ENCODE measurements at places on chromosomes 3 and 15.

- DNase-seq, result no peak
Measured at GRCh38 chr15:69562564-69562963, 109.9 kb downstream of the RPLP1 start.

DNA sequence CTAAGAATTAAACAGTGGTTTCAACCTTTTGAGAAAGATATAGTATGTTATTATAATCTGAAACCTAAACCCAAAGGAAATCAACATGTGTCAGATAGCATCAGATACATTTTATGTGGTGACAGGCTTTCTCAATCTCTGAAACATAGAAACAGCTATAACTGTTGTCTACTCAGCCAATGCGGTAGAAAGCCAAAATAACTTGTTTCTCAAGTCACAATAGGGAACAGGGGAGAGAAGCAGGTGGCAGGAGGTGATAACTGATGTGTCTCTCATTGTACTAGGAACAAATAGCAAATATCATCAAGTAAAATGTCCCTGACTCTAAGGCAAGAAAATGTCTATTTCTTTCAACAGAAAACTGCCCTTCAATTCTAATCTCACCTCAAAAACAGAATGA is 38.6 kb downstream of the DENND6A start:
- no peak for DNase-seq

DNA sequence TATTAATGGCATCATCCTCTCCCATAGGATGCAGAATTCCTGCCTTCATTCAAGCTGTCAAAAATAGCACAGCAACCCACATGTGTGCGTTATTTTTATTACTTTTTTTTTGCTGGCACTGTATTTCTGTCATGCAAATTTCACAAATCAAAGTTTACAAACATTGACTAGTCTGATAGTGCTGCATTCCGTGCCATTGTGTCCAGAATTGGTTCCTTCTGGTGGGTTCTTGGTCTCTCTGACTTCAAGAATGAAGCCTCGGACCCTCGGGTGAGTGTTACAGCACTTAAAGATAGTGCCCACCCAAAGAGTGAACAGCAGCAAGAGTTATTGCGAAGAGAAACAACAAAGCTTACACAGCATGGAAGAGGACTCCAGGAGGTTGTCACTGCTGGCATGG is 490.2 kb downstream of the GABRG3 start:
- DNase-seq, result no peak

GRCh38 chr3:59327376-59327808 is 277.6 kb upstream of the CFAP20DC start:
- no peak for DNase-seq

DNA sequence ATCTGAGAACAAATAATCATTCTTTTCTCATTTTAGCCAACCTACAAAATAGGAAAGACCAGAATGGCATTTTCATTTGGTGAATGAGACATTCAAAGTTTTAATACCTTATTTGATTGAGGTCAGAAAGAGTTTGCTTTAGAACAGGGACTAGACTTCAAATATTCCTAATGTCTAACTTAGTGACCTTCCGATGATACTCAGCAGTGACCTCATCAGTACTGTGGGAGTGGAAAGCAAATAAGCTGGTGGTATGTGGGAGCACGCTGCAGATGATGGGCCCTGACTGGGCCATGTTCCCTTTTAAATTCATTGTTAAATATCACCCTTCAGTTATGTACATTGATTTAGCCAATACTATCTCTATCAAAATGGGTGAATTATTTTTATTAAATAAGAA is 223.3 kb downstream of the P3H2 start:
- no peak for DNase-seq

DNA sequence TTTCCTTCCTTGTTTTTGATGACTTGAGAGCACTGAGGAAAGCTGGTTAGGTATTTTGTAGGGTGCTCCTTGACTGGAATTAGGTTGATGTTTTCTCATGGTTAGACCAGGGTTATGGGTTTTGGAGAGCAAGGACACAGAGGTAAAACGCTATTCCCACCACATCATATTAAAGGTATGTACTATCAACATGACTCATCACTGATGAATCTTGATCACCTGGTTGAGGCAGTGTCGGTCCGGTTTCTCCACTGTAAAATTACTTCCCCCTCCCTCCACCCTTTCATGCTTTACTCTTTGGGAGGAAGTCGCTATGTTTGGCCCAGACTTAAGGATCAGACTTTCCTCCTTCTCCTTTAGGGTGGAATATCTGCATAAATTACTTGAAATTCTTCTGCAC is 201.6 kb downstream of the EDEM1 start:
- DNase-seq, result no peak

DNA sequence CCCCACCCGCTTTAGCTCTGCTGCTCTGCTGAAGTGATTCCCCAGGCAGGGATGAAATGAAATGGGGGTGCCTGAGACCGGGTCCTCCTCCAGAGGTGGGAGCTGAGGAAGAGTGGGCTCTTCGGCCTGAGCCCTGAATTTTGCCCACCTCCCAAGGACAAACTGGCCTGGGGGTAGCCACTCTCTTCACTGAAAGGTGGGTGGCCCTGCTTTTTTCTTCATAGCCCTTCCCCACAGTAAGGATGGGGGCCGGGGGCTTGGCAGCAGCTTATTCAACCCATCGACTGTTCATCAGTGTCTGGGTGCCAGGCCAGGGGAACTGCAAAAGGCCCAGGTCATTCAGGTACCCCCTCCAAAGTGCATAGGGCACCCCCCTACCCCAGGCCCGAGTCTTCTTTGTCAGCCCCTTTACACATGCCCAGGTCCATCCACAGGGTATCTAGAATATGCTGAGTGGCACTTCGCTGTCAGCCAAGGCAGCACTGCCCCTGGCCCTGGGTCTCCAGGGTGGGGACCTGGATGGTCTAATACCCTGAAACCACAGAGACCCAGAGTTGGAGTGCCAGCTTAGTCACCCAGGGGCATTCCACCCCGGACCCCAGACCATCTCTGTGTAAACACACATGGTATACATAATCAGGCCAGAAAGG is 7.9 kb downstream of the SCN5A start:
- no peak for DNase-seq

- DNase-seq, result no peak
Measured at GRCh38 chr15:86162641-86163040, 83.0 kb downstream of the AGBL1 start.

GRCh38 chr3:23325466-23326065 is 122.4 kb downstream of the UBE2E2 start:
- DNase-seq, result no peak

GRCh38 chr3:155917781-155918180 is 47.3 kb downstream of the GMPS start:
- DNase-seq, result no peak

DNA sequence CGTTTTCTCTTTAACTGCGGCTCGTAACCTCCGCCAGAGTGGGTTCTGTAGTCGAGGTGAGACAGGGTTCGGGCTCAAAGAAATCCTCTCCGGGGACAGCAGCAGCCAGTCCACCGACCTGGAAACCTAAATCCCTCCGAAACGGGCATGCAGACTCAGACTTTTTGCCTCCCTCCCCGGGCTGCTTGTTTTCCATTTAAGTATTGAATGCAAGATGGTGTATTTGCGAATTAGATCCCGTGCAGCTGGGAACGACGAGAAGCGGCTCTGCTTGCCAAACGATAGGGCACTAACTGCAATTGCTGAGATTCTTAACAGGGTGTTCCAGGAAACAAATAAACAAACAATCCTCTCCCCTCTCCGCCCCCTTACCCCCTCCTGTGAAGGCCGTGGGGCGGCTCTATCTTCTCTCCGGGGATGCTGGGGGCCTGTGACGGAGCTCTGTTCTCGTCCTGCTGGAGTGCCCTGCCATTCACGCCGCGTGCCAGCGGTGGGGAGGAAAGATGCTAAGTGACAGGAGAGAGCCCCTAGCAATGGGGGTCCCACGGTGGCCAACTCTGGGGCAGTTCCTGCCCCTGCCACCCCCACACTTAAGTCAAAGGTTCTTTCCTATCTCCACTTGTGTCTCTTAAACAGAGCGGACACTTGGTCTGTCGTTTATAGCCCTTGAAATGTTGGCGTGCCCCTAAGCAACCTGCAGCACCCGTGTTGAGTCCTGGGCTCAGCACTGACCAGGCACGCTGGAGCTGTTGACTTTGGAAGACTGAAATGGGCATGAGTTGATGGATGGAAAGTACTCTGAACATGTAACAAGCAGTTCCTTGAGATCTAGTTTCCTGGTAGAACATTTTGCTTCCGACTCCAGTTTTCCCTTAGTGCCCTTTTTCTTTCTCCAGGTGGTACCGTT is 1.3 kb upstream of the ETV5 start:
- DNase-seq, result no peak

- DNase-seq, result no peak
Measured at GRCh38 chr15:50280271-50280670, 14.7 kb upstream of the HDC start.

DNA sequence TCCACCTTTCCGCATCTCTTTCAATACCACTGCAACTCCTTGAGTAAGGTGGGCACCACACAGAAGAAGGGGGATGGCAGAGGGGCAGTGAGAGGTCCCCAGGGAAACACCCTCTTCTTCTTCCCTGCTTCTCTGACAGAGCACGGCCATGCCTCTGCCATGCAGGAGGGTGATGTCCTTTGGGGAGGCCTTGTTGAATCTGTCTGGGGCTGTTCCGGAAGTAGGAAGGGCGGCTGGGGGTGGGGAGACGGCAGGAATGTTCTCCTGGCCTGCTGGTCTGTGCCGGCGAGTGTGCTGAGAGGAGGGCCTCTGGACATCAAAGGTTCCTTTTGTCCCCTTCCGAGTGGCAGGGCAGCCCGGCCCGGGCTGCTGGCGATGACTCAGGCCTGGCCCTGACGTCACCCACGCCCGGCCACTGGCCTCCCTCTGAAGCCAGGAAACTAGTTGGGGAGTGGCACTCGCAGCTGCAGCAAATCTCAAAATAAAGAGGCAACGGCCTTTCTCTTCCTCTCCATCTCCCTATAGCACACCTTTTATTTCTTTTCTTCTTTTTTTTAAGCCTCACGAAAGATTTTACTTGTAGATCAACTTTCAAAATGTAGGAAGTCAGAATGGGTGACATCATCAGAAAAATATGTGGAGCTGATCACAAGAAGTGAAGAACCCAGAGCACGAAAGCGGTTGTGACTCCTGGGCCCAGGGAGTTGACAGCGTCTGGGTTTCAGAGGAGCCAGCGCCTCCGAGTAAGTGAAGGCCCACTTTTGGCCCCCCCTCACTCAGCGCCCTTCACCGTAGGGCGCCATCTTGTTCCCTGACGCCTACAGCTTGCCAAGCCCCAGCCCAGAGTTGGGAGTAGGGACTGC is at the start of gene ZBTB38:
ZBTB38 (plus strand) TSS at position 443 of the 863 bp plus-strand sequence. CDS start 73,885 bp downstream, outside the sequence.
- no peak for DNase-seq

DNA sequence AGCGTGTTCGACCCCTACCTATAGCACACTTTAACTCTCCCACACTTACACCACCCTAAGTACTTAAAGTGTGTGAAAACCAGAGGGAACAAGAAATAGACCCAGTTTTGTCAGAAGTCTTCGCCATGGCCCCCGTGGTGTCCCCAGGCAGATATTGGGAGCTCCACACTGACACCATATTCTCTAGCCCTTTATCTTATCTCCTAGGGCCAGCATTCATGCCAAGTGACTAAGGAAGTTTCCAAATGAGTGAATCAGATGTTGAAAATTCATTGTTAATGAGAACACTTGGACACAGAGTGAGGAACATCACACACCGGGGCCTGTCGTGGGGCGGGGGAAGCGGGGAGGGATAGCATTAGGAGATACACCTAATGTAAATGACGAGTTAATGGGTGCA is 31.8 kb downstream of the P3H2 start:
- DNase-seq, result no peak

GRCh38 chr15:88512078-88512477 is 34.4 kb downstream of the DET1 start:
- DNase-seq, result no peak

- no peak for DNase-seq
Measured at GRCh38 chr3:156620260-156620659, 54.1 kb upstream of the TIPARP start.

DNA sequence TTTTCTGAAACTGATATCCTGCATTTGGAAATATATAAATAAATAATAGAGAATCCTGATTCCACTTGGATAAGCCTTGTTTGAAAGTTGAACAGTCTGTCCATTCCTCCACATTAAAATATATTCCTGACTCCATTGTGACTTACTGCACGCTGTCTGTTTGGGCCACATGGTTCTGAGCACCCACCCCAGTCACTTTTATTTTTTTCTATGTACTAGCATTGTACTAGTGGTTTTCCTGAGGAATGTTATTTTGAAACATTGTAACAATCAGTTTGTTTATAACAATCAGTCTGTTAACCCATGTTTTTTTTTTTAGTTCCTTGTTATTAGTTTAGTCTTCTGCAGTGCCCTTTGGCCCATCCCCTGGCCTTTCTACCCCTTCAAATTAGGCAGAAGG is 87.4 kb upstream of the CCNL1 start:
- DNase-seq, result no peak

DNA sequence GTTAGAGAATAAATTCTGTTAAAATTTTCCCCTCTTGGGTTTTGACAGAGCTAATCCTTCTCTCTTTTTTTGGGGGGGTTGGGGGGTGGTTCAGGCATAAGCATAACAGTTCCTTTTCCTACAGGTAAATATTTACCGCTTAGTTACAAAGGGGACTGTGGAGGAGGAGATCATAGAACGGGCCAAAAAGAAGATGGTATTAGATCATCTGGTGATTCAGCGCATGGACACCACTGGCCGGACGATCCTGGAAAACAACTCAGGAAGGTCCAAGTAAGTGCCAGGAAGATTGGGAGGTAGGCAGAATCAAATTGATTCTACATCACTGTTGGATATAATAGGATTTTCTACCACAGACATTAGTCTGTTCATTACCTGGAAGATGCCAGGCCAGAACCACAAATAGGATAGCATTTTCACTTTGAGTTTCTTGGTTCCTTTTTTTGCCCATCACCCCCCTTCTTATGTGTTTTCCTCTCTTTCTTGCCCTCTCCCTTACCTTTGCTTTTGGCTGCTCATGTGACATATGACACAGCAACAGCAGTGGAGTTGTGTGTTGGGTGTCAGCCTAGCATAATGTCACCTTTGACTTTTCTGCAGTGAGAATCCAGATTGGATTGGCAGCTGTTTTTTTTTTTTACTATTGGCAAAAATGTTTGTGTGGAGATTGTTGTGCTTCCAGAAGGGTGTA is 79.0 kb downstream of the CHD2 start:
- DNase-seq, result no peak

DNA sequence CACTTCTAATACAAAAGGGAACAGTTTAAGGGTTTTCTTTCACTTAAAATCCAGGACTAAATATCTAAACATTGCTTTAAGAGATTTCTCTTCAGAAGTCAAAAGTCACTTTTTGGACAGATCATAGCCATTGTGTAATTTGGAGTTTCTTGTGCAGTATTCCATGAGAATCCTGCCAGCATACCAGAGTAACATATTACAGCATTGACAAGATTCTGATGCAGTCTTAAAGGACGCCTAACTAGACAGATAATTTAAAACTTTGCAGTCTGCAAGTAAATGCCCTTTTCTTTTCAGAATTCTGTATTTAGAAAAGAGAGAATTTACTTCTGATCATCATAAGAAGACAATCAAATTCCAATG is 17.5 kb upstream of the IGSF10 start:
- DNase-seq, result no peak

DNA sequence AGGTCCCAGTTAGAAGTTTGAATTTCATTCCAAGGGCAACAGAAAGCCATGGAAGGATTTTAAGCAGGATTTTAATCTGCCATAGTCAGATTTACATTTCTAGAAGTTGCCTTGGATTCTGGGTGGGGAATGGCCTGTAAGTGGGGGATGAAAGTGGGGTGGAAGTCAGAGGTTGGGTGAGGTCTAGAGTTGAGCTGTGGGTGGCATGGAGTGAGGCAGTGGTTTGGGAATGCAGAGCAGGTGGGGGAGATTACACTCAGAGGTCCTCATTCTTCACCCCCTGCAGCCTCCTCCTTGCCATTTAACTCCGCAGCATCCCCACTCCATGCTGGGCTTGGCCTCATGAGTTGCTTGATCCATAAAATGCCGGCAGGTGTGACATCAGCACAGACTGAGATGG is 32.0 kb upstream of the CCDC174 start:
- no peak for DNase-seq
